ENCODE measurements at places on chromosomes 7 and 10.

DNA sequence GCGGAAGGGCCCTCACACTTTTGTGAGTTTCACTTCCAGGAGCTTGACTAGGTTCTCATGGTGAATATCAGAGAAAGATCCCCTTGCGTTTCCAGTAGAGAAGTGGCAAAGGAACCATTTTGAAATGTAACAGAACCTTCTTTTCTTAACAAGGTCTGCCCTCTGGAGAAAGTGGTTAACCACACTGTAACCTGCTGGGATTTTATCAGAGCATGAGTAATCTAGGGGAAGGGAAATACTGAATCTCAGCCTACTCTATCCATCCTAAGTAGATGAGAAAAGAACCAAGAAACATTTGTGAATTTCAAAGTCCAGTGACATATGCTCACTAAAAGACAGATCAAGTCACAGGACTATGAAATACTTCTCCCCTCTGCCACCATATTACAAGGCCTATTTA is 235.5 kb downstream of the ZEB1 start:
- DNase-seq, result no peak

- DNase-seq, result no peak
Observed at GRCh38 chr7:131244259-131244852, 83.3 kb upstream of the MKLN1 start.

DNA sequence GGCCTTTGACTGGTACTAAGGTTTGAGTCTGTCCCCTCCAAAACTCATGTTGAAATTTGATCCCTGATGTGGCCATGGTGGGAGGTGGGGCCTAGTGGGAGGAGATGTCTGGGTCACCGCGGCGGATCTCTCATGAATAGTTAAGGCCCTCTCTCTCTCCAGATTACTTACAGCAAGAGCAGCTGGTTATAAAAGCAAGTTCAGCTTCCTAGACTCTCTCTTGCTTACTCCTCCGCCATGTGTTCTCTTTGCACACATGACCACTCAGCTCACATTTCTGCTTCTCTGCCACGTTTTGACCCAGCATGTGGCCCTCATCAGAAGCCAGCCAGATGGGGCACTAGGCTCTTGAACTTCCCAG is 29.9 kb upstream of the ZMIZ1 start:
- DNase-seq, result no peak

DNA sequence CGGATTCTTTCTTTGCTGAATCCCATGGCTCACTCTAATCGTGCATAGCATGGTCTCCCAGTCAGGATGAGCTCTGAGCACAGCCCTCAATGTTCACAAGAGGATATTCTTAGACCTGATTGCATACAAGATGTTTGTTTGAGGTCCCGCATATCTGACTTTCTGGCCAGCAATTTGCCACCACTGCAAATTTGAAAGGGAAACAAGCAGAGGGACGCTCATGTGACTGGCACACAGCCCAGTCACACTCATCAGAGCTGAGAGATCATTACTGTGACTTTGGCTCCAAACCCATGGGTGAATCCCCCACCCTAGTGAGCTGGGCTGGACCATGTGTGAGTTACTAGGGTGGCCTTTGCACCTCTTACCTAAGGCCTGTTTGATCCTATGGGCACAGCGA is 9.9 kb downstream of the TAS2R41 start:
- DNase-seq, result no peak

DNA sequence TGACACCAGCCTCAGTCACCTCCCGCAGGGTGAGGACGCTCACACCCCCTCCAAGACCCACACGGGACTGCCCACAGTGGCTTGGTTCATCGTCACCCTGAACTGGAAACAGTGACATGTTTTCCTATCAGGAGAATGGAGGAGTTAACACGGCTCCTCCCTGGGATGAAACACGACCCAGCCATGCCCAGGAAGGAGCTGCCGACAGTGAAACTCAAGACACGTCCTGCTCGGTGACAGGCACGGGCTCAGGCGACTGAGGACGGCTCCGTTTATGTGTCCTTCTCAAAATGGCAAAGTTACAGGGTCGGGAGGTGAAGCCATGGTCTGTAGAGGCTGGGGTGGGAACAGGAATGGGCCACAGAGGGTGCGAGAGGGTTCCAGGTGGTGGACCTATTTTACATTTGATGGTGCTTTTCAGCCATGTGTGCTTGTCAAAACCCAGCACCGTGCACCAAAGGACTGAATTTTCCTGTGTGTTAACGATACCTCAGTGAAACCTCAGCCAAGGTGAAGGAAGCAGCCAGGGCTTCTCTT is 272.4 kb downstream of the ADARB2 start:
- no peak for DNase-seq

- DNase-seq, result no peak
Observed at GRCh38 chr10:93027508-93027907, 33.1 kb upstream of the CYP26C1 start.

GRCh38 chr7:42671627-42672026 is 240.2 kb downstream of the C7orf25 start:
- no peak for DNase-seq

- DNase-seq, result no peak
Observed at GRCh38 chr10:12042409-12042796, 206 bp downstream of the UPF2 start.

DNA sequence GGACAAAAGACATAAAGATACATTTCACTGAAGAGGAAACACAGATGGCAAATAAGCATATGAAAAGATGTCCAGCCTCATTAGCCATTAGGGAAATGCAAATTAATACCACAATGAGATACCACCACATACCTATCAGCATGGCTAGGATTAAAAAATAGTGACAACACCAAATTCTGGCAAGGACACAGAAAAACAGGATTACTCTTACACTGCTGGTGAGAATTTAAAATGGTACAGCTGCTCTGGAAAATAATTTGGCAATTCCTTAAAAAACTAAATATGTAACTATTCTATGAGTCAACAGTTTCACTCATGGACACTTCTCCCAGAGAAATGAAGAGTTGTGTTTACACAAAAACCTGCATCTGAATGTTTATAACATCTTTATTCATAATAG is 121.1 kb downstream of the C10orf90 start:
- no peak for DNase-seq

GRCh38 chr10:114095559-114096337 is 52.1 kb downstream of the ADRB1 start:
- no peak for DNase-seq

- no peak for DNase-seq
Observed at GRCh38 chr10:8279598-8279997, 225.1 kb downstream of the GATA3 start.

- no peak for DNase-seq
Observed at GRCh38 chr7:96952974-96953391, 52.4 kb upstream of the DLX6 start.

- no peak for DNase-seq
Observed at GRCh38 chr10:78255796-78256638, 222.4 kb downstream of the RPS24 start.

DNA sequence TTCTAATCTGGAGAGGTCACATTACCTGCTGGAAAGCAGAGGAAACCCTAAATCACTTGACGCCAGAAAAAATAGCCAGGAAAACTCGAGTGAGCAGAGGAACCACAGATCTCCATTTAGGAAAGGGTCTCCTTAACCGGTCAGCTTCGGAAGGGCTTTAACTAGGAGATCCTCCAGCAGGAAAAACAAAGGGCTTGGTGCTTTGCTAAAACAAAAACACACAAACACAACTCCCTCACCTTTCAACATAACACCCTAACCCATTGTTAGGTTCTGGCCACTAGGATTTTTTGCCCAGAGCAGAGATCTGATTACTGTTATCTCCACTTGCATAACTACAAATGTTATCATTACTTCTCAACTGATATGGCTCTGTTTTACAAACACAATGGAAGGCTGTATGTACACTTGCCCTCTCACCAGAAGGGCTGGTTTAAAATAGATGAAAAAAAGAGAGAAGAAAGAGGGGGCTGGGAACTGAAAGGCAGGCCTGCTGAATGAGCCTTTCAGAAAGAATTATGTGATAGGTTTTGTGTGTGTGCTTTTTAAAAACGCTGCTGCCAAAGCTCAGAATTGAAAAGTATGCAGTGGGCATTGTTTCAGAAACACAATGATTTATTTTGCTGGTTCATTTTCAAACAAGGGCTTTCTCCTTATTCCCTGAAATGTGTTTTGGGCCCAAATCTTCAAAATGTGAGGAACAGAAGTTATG is 161.5 kb downstream of the FGFR2 start:
- DNase-seq, result no peak

DNA sequence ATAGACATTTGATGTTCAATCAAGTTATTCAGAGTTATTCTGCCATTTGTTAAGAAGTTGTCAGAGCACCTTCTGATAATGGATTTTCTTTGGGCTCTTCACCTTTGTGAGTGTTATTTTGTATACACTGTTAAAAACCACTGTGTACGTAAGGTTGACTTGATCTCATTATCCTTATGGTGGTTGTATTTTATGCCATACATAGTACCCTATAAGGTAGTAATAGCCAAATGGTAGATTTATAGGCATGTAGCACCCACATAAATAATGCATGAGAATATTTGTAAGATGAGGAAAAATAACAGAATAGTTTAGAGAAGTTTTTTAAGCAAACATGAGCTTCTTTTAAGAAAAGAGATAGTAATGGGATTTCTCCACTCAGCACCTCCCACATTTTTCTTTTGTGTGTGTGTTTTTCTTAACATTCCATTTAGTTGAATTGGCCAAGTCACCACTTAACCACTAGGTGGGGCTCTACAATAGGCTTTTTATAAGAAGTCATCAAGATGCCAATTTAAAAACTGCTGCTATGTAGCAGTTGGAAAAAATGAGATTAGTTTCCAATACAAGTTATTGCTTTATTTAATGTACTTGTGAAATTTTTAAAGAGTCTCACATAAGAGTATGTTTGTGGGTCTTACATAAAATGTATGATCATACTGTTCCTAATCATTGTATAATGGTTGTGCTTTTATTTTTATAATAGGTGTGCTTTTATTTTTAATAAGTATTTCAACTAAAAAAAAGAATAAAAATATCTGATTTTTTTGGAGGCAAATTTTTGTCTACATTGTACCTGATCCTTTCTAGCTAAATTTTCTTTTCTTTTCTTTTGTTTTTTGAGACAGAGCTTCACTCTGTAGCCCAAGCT is 41.1 kb upstream of the STMP1 start:
- peak; percentile 83 for DNase-seq

GRCh38 chr10:15775513-15775912 is 55.8 kb upstream of the ITGA8 start:
- no peak for DNase-seq

- no peak for DNase-seq
Observed at GRCh38 chr10:99827936-99828335, 45.5 kb downstream of the ABCC2 start.

DNA sequence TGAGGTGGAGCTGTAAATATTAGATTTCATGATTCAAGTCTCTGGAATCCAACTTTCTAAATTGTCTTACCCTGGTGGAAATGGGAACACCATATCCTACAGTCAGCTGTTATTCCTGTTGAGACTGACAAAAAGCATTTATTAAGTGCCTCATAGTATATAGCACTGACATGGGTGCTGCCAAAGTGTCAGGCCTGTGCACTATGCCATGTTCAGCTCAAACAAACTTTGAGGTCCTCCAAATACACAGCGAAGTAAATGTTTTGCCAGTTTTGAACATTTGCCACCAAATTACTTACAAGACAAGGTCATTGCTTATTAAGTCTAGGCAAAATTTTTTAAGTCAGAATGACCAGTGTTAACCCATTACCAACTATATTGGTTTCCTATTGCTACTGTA is 162.9 kb upstream of the SLC25A13 start:
- DNase-seq, result no peak

DNA sequence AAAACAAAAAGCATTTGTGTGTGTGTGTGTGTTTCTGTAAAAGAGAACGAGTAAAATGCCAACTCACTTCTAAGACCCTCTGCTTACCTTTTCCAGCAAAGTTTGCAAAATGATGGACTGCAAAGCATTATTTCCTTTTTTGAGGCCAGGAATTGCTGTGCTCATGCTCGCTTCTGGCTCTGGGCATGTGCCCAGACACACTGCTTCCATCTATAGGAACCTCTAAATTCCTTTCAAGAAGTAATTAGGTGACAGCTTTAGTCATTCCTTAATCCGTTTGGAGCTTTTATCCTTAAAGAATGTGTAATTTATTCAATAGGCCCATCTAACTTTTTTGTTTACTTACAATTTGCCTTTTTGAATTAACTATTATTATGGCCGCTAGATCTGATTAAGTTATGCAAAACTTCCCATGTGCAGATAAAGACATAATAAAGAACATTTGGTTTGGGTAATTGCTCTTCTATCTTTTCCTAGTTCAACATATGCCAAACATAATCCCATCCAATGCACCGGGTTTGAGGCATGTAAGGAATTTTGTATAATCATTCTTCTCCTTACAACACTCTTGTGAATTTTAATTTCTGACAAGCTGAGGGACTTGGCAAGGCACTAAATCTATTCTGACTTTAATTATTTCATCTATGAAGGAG is 34.7 kb downstream of the A1CF start:
- DNase-seq, result no peak

GRCh38 chr7:96059075-96059474 is 262.8 kb downstream of the SLC25A13 start:
- DNase-seq, result no peak

All from NCI-H1694 (cell line).